ENCODE measurements at places on chromosomes 3 and 15.

DNA sequence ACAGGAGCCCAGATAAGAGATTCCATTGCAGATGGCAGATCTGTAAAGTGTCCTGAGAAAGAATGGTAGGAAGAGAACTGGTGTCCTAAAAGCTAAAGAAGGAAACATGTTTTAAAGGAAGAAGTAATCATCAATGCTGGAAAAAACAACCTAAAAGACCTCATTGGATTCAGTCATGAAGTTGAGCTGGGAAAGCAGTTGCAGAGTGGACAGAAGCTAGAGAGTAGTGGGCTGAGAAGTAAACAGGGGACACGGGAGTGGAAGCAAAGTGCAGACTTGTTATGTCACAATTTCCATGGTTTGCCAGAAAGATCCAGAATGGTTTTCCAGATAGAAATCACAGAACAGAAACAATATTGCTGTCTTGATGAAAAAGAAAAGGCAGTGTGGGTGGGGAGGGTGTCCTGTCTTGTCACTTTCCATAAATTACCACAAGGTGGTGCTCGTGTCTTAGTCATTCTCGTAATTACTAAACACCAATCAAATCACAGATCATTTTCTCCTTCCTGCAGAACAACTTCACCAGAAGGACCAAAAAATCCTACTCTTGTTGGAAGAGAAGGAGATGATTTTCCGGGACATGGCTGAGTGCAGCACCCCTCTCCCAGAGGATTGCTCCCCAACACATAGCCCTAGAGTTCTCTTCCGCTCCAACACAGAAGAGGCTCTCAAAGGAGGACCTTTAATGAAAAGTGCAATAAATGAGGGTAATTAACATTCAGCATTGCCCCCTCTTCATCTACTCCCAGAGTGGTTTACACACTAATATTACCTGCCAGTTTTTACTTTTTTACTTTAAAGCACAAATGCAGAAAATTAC is 64.5 kb downstream of the KLHL25 start:
- peak; percentile 35 for DNase-seq

DNA sequence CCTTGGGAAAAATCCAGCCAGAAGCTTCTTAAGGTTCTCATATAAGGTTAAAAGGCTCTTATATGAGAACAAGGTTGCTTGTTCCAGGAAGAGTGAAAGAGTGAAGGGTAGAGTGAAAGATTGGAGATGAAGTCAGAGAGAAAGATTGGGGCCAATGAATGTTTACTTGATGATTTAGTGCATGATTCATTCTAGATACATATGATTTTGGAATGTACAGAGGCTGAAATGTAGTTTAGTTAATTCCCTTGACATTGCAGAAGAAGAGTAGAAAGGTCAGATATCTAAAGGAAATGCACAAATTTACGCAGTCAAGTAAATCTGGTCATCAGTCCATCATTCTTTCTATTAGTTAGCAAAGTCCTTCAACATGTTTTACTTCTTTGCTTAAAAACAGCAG is 619.8 kb upstream of the ZNF717 start:
- no peak for DNase-seq

- no peak for DNase-seq
Measured at GRCh38 chr15:81273855-81274254, 50.1 kb downstream of the STARD5 start.

DNA sequence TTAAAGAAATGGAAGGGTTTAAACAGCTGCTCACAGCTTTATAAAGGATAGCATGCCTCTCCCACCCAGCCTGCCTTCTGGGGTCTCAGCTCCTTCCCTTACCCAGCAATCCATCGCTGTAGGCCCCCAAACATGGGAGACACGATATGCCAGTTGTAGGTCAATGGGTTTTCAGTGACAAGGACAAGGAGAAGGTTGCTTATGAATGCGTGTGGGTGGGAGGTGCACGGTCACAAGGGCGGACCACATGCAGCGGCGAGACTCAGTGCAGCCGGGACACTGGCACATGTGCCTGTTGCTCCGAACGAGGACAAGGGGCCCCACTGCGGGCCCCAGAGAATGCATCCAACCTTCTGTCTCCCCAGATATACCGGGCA is 67.0 kb downstream of the MGLL start:
- no peak for DNase-seq

- no peak for DNase-seq
Measured at GRCh38 chr3:129662191-129662608, 55.7 kb upstream of the PLXND1 start.

DNA sequence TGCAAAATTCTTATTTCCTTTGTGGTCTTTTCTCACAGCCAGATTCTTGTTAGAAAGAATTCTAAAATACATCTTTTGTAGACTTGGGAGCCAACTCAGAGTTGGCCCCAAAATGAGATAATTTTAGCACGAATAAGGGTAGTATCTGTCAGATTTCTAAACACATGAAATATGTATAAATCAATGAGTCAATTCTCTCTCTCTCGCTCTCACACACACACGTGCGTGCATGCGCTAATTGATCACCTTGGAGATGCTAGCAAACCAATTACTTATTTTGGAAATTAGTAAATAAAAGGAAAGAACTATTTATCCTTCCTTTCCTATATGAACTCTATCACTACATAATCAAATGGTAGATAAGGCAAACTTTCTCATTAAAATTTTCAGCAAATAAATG is 32.9 kb upstream of the PIK3R4 start:
- DNase-seq = no peak

DNA sequence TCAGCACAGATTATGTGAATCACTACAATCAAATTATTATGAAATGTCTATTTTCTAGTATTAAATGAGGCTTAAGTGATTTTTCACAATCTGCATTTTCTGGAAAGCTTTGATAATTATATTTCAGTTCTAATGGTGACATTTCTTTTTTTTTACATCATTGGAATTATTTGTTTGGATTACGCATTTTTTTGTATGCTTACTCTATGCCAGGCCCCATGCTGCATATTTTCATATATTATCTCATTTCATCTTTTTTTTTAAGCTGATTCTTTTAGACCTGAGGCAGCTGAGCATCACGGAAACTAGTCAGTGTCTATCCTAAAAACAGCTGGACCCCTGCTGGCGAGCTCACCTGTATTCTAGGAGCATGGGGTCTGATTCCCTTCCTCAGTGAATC is 31.1 kb downstream of the SLCO3A1 start:
- DNase-seq = no peak

- DNase-seq = no peak
Measured at GRCh38 chr15:48538941-48539340, 106.6 kb downstream of the FBN1 start.

DNA sequence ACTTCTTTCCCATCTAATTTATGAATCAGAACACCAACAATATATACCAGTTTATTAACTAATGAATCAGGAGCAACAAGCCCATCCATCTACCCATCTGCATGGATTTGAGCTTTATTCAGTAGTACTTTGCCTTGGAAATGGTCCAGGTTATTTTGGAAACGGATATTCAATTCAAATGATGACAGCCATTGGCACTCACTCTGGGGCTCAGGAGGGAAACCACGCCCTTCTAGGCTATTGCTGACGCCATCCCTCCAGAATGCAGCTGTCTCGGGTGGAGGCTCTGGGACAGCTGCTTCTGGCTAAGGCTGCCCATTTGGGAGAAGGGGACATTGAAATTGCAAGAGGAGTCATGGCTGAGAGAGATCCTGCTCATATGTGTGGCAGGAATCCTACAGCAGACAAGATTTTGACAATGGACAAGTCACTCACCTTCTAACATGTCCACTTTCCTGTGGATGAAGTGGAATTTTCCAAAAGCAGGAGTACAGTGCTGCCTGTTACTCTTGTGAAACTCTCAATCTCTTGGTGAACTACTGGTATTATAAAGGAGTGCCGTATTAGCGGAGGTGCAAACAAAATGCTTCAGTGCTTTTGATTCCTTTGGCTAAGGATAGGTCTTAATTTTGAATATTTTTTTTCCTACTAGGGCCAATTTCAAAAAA is 29.3 kb upstream of the TRAK1 start:
- no peak for DNase-seq

DNA sequence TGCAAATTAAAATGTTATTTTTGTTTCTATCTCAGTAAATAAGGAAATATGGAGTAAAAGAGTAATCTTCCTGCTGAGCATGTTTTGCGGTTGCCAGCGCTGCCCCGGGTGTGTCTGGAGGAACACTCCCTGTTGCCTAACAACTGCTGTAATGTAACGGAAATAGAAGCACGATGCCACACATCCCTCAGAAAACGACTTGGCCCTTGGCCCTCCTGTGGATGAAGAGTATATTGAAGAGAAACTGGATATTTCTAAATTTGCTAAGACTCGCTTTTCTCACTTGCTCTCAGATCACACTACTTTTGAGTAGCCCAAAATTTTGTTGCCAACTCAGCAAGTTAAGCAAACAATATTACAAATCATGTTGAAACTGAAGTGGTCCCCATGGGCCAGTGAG is 18.9 kb downstream of the CX3CR1 start:
- DNase-seq = peak; percentile 55

DNA sequence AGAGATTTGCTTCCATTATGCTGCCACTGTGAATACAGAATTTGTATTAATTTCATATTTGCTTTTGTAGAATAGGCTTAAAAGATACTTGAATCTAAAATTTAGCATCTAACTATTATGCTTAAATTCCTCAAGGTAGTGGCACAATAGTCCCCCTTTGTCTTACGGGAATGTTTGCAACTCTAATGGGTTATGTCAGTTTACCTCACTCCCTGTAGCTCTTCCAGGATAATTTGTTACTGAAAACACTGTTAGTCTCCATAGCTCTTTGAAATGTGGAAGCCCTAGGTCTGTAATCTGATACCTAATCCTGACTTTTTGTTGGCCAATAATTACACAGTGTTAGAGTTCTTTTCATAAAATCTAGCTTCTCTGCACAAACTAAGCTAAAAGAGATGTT is 433.4 kb downstream of the PYDC2 start:
- DNase-seq = no peak
